Mesothelial cell of epicardium (in vitro differentiated cells): ENCODE measurements at places on chromosomes 16 and 17. TPM values are rescaled to one million over a fixed set of nuclear protein-coding genes. Genes with fewer than 3 reads are reported as not detected.

SOX9 gene
- total RNA-seq = 43.2 to 47.8 TPM (median 47.1 TPM) in 3 replicates

OTOA gene
- 0.09 to 0.25 TPM (median 0.25 TPM) in 3 replicates for total RNA-seq

ZSWIM7 gene
- 27.0 to 31.6 TPM (median 29.2 TPM) in 3 replicates for total RNA-seq

SPATA22 gene
- total RNA-seq = not detected in 3 replicates

DYNLRB2 gene
- 1.4 to 2.0 TPM (median 1.4 TPM) in 3 replicates for total RNA-seq

ZNF319 gene
- total RNA-seq = 13.5 to 16.5 TPM (median 15.0 TPM) in 3 replicates

TUBB3 gene
- 24.5 to 26.4 TPM (median 24.7 TPM) in 3 replicates for total RNA-seq

HBM gene
- not detected in 3 replicates for total RNA-seq

C1QTNF8 gene
- total RNA-seq = 0.20 TPM in 1 of 3 replicates, not detected in the others

MT4 gene
- not detected in 3 replicates for total RNA-seq

TNFRSF17 gene
- not detected in 3 replicates for total RNA-seq

MEIOC gene
- total RNA-seq = 0.11 to 0.66 TPM (median 0.18 TPM) in 3 replicates

TSEN54 gene
- 27.2 to 31.8 TPM (median 31.8 TPM) in 3 replicates for total RNA-seq

TBC1D26 gene
- 2.8 to 3.8 TPM (median 2.8 TPM) in 3 replicates for total RNA-seq

TXNL4B gene
- 16.1 to 17.6 TPM (median 16.7 TPM) in 3 replicates for total RNA-seq

CTRB1 gene
- total RNA-seq = not detected in 3 replicates

NLGN2 gene
- 88.0 to 97.5 TPM (median 90.8 TPM) in 3 replicates for total RNA-seq

CIITA gene
- total RNA-seq = 0.20 TPM in 2 of 3 replicates, not detected in the other

SLC35G6 gene
- total RNA-seq = not detected in 3 replicates

CCL23 gene
- not detected in 3 replicates for total RNA-seq

GNG13 gene
- not detected in 3 replicates for total RNA-seq

CDC42EP4 gene
- total RNA-seq = 68.4 to 71.3 TPM (median 70.3 TPM) in 3 replicates

SPATA32 gene
- not detected in 3 replicates for total RNA-seq

PLCD3 gene
- total RNA-seq = 46.6 to 54.0 TPM (median 52.6 TPM) in 3 replicates

PPP1R1B gene
- total RNA-seq = 0.58 to 0.75 TPM (median 0.75 TPM) in 3 replicates

TNP2 gene
- not detected in 3 replicates for total RNA-seq

IST1 gene
- 307 to 309 TPM (median 309 TPM) in 3 replicates for total RNA-seq

SYCE1L gene
- 20.7 to 25.5 TPM (median 21.3 TPM) in 3 replicates for total RNA-seq
